ENCODE measurements at places on chromosomes 3 and 15.

- DNase-seq = no peak
Measured at GRCh38 chr15:73575636-73576247, 57.4 kb downstream of the NPTN start.

DNA sequence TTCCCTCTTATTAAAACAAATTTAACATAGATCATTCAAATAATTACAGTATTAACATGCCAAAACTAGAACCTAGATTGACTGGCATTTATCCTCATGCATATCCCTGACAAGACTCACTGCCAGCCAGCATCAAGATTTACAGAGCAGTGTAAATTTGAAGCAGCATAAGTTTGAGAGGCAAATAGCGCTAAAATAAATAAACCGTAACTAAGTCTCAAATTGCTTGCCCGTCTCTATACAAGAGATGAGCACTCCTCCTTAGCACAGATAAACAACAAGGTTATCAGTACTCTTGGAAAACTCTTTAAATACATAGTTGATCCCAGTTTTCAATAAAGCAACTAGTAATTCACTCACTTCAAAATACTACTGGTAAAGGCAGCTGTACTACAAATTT is 29.6 kb downstream of the MSL2 start:
- no peak for DNase-seq

DNA sequence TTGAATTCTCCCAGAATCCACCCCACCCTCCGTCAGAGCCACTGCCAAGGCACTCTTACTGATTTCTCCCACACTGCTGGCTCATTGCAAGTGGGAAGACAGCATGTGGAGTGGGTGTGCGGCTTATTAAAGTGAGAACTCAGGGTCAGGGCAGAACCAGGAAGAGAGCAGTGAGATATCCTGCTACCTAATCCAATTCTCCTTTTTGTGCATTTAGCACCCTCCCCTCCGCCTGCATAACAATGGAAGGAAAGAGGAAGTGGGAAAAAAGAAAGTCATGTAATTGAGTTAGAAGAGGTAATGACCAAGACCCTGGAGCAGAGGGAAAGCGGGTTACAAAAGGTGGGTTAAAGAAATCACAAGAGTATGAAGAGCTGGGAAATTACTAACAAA is 27.8 kb upstream of the PIK3CB start:
- DNase-seq = peak; percentile 18

DNA sequence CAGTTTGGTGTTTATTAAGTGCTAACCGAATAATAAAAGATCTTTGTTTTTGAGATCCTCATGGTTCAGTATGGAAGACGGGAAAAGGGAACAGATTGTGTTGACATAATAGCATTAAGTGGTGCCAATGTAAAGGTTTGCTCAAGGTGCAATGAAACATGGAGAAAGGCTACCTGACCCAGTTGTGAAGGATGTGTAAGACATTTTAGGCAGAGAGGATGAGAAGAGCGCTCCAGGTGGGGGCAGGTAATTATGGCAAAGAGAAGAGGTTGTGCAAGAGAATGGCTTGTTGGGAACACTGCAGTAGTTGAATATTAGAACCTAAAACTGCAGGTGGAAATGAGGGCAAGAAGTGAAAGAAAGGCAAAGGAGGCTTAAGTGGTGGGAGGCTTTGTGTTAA is 140.8 kb downstream of the DIPK2A start:
- no peak for DNase-seq

DNA sequence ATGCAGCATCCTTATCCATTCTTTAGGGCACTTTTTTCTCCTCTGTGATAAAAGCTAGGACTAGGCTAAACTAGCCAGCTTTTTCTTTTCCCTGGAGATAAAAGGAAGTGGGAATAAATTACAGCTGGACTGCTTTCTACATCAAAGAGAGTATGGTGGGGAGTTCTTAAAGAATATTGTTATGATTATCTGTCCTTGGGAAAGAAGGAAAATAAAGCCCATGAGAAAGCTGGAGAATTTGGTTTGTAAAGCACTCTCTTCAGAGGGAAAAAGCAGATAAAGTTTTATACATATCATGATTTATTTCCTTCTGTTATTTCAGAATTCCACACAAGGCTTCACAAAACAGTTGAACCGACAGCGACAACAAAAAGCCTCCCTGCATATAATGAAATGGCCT is 923.0 kb downstream of the DIPK2A start:
- no peak for DNase-seq

GRCh38 chr3:177279118-177279815 is 82.0 kb upstream of the TBL1XR1 start:
- DNase-seq = no peak

DNA sequence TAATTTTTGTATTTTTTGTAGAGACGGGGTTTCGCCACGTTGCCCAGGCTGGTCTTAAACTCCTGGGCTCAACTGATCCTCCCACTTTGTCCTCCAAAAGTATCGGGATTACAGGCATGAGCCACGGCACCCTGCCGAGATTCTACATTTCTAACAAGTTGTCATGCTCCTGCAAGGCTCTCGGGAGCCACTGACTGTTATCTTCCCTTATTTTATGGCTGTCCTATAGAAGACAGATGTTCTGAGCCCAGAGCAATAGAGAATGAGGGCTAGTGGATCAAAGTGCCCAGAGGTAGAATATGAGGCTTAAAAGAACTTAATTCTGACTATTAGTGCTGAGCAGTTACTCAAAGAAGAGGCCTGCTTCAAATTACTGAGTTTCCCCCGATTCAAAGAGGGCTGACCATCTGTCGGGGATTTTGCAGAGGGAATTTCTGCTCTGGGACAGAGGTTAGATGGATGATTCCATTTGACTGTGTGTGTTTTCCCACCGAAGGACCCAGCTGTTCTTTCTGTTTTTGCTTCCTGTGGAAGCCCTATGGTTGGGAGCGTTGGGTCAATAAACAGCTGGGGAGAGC is 39.5 kb downstream of the ITPR1 start:
- no peak for DNase-seq

DNA sequence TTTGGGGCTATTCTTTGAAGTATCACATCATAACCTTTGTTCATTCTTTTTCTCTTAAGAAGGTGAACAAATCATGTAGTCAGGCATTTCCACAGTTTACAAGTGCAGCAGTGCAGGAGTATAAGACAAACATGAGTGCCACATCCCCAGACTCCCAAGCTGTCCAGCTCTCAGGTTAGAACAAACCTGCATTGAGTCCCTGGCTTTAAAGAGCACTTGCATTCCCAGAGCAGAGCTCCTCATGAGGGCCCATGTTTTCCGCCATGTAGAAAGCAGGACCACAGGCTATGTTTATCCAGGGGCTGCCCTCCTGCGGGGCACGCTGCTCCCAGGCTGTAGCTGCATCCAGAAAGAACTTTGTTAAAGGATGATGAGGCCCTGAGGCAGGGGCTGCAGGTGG is 267.7 kb downstream of the TLE3 start:
- no peak for DNase-seq

DNA sequence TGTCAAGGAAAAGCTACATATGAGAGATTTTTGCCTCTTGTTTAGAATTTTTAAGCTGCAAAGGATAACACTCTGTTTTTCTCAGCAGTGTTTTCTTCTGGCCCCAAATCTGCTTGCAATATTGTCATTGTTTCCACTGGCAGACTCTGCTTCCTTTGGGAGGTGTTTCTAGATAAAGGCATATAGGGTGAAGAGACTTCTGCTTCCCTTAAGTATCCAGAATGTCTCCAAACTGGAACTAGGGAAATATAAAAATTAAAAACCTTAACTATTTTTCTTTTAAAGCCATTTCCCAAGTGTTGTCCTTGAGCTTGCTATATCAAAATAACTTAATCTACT is 225.8 kb downstream of the CGGBP1 start:
- DNase-seq = no peak

GRCh38 chr3:122382888-122383666 is at the start of gene MIX23:
TSS of gene MIX23 (minus strand) at chr3:122383231. CDS start at chr3:122383224, 7 bp downstream.
- DNase-seq = peak; percentile 68

DNA sequence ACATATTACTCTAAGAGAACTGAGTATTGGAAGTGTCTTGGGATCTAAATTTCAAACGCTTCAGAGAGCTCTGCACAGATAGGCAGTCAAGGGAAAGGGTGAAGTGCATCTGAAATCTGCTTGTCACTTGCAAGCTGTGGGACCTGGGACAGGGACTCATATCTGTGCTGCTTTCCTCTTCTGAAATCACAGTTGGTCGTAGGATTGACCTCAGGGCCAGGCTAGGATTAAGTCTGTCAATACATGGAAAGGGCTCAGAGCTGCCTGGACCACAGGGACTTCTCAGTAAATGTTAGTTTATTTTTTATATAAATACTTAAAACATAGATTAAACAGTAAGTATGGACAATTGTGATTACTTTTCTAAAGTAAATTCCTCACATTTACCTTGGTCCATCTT is 74.7 kb upstream of the CMTM7 start:
- DNase-seq = no peak

DNA sequence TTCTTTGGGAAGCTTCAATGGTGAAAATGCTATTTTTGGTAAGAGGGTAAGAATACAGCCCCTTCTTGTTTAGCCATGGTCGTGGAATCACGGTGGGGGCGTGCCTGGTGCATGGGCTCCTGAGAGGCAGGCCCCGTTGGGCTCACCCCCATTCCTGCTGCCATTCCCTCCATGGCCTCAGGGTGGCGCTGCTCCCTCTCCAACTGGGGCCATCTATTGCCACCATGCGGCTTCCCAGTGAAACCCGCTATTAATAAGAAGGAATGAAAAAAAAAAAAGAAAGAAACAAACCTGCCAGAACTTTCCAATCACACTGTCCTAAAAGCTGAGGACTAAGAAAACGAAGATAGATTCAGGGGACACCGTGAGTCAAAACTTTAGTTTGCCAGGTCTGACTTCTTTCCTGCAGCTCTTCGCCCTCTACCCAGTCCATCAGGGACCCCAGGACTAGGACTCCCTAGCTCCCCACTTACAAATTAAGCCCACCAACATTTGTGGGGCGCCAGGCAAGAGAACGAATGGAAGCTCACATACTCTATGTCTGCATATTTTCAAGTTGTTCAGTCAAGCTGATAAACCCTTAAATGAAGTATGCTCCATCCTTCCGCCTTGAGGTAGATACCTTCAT is 30.6 kb upstream of the ABHD2 start:
- peak; percentile 38 for DNase-seq

GRCh38 chr3:101665357-101665756 is 11.6 kb downstream of the ZBTB11 start:
- no peak for DNase-seq

- DNase-seq = no peak
Measured at GRCh38 chr15:33517944-33518343, 207.2 kb downstream of the RYR3 start.

DNA sequence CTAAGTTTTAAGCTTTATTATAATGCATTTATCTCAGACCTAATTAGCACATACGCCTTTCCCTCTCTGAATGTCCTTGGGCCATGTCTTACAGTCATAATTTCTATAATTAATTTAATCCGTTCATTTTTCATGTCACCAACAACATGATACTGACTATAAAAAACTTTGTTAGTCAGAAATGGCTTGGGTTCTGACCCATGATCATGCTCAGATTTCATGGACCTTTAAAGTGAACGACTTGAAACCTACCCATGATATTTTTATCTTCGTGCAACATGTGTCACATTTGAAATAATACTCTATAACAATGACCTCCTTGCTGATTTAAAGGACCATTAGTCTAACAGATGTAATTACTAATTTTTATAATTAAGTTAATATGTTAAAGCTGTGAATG is 1033.8 kb downstream of the DIPK2A start:
- DNase-seq = no peak

GRCh38 chr3:73255609-73256029 is 194.2 kb downstream of the EBLN2 start:
- no peak for DNase-seq

DNA sequence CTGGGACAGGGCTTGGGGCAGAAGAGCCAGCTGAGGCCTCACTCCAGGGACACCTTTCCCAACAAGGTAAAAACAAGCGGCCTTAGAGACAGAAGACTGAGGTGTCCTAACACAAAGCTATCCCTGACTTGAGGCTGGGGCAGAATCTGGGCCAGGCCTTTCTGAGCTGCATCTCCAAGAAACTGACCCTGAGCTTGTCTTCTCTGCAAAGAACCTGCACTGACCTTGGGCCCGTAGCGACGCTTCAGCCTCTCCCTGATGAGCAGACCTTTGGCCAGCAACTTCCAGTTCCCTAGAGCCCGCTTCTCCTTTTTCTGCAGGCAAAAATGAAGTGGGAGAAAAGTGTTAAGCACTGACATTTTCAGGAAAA is 22.2 kb downstream of the TMEM43 start:
- DNase-seq = no peak

GRCh38 chr3:12224181-12225147 is 64.4 kb upstream of the PPARG start:
- no peak for DNase-seq

DNA sequence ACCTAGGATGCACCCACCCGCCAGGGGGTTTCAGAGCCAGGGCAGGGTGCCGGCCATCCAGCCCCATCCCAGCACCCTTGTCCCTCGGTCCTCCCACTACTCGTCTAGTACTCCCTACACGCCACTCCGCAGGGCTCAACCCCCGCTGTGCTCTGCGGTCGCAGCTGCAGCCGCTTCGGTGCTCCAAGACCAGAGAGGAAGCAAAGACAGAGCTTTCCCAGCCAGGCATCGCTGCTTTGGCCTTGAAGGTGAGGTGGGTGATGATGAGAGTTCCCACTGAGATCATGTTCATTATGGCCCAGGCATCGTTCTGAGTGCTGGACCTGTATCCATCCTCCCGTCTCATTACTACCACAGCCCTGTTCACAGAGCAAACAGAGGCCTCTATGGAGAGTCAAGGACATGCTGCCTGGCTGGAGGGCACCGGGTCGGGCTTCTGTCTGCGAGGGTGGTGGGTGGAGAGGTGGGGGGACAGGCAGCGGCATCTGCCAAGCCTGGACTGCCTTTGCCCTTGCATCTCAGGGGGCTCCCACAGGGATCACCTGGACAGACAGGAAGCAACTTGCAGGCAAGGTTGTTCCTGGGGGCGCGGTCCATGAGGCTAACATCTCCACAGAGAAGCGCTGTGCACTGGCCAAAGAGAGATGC is 66.9 kb downstream of the KLF13 start:
- DNase-seq = no peak

- DNase-seq = no peak
Measured at GRCh38 chr15:61444585-61444984, 215.5 kb upstream of the RORA start.

DNA sequence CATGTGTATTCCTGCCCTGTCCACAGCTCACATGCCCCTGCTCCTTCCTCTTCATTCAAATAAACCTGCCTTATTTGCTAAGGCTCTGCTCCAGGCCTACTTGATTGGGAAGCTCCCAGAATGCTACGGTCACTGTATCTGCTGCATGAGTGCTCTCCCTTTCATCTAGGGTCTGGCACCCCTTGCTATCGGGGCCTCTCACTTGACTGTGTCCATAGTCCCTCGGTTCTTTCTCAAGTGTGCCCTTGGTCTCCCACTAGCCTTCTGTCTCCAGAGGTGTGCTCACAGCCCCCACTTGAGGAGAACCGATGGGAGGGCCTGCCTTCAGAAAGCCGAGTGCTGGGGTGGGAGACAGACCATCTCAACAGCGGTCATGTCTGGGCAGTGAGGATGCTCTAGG is 57.4 kb upstream of the NMNAT3 start:
- DNase-seq = no peak

- DNase-seq = no peak
Measured at GRCh38 chr3:114226313-114226712, 11.1 kb downstream of the ZNF80 start.

Data from nucleus accumbens (tissue), 56 donors.